ENCODE measurements at places on chromosomes 4 and X. TPM values are rescaled to one million over a fixed set of nuclear protein-coding genes. Genes with fewer than 3 reads are reported as not detected.

DNA sequence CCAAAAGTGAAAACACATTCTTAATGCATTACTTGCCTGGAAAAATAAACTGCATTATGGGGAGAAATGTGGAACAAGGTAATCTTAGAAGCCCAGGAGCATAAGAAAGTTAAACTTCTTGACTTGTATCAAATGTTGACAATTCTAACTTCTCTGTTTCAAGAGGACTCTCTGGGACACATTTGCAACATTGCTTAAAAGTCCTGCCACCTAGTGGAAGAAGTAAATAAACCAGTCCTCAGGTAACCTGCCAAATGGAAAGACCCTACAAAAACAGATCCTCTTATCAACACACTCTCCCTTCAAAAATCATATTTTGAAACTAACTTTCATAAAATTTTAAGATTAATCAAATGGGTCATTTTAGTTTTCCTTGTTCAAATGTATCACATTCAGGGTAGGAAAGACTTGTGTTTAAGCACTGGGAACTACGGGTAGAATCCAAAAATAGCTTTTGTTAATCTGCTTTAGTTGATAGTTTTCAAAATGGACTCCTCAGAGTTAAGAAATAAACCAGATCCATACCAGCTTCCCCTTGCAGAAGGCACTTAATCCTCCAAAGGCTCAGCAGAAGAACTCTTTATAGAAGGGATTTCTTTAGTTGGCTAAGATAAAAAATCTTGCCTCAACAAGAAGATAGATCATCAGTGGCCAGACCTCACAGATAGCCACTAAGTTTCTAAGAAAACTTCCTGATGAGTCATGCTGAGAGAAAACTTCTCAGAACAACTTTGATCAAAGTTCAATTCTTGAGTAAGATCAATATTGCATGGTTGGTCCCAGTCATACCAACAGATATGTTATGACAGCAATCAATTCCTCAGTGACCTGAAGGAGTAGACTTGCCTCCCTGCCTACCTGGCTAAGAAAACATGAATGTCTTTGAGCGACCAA is 141.7 kb downstream of the HHIP start:
- DNase-seq = no peak

- DNase-seq = no peak
These were observed 476.3 kb downstream of the CCSER1 start for GRCh38 chr4:90603540-90603939.

DNA sequence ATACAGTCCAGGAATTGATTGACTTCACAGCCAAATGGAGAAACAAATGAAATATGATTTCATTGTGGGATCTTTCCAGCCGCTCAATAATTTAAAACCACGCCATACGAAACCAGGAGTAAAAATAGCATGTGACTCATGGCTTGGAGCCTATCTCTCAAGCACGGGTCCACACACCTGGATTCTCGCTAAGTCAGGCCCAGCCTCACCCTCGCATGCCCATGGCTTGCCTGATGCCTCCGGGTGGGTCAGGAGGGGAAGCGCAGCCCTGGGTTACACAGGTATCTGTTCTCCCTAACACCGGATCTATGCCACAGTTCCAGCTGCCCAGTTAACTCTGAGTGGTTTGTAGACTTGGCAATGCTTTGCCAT is 5.6 kb upstream of the ABLIM2 start:
- DNase-seq = no peak

- DNase-seq = peak; percentile 45
These were observed 38.9 kb downstream of the WDR1 start for GRCh38 chr4:10077483-10078335.

DNA sequence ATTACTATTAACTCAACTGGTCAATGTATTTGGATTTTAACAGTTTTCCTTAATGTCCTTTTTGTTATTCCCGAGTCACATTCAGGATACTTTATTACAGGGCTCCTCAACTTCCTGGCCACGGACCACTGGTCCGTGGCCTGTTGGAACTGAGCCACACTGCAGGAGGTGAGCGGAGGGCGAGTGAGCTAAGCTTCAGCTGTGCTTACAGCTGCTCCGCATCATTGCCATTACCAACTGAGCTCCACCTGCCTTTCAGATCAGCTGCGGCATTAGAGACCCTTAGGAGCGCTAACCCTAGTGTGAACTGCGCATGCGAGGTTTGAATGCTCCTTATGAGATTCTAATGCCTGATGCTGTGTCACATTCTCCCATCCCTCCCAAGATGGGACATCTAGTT is 591.7 kb downstream of the CCSER1 start:
- DNase-seq = no peak

DNA sequence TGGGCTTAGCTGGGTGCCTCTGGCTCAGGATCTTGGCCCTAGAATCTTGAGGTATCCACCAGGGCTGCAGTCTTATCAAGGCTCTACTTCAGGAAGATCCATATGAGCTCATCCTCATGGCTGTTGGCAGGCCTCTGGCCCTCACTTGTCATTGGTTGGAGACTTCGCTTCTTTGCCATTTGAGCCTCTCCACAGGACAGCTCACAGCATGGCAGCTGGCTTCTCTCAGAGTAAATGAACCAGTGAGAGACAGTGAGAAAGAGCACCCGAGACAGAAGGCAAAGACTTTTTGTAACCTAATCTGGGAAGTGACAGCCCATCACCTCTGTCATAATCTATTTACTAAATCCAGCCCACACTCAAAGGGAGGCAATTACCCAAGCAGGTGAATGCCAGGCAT is 236.8 kb downstream of the GPAT3 start:
- no peak for DNase-seq

GRCh38 chr4:30903502-30904214 is 183.5 kb downstream of the PCDH7 start:
- DNase-seq = no peak

GRCh38 chr4:39505581-39505980 is 21.7 kb downstream of the UGDH start:
- no peak for DNase-seq

GRCh38 chr4:24657768-24658617 is 73.6 kb upstream of the DHX15 start:
- no peak for DNase-seq

PAQR3 gene
- total RNA-seq = 19.3 TPM

MGARP gene
- total RNA-seq = not detected
